ENCODE measurements at places on chromosomes 13 and 19. TPM values are rescaled to one million over a fixed set of nuclear protein-coding genes. Genes with fewer than 3 reads are reported as not detected.

GRCh38 chr13:93927431-93927830 lies 552.1 kb downstream of the DCT start:
- no peak for DNase-seq

GRCh38 chr19:41888926-41889325 lies 5.9 kb downstream of the ARHGEF1 start:
- DNase-seq = no peak

- no peak for DNase-seq
Measured at GRCh38 chr13:105333416-105333815, 1202.0 kb downstream of the EFNB2 start.

GRCh38 chr13:20002787-20003186 lies 44.3 kb downstream of the ZMYM2 start:
- DNase-seq = no peak

- DNase-seq = no peak
Measured at GRCh38 chr13:71659404-71659803, 207.6 kb downstream of the DACH1 start.

DNA sequence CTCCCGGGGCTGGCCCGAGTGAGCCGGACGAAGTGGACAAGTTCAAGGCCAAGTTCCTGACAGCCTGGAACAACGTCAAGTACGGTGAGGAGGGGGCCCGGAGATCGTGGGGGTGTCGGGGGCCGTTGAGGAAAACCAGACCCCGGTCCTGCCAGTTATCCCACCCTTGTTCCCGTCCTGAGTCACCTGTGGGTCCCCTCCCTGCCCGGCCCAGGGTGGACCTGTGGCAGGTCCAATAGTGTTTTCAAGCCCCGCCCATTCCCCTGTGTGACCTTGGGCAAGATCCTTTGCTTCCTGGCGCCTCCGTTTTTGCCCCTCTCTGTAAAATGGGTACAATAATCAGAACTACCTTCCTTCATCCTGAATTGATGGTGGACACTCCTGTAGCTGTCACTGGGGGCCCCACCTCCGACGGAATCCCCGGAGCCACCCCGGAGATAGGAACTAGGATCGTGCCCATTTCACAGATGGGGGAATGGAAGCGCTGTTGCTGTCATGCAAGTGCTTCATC lies 593 bp downstream of the ATG4D start:
- no peak for DNase-seq

DNA sequence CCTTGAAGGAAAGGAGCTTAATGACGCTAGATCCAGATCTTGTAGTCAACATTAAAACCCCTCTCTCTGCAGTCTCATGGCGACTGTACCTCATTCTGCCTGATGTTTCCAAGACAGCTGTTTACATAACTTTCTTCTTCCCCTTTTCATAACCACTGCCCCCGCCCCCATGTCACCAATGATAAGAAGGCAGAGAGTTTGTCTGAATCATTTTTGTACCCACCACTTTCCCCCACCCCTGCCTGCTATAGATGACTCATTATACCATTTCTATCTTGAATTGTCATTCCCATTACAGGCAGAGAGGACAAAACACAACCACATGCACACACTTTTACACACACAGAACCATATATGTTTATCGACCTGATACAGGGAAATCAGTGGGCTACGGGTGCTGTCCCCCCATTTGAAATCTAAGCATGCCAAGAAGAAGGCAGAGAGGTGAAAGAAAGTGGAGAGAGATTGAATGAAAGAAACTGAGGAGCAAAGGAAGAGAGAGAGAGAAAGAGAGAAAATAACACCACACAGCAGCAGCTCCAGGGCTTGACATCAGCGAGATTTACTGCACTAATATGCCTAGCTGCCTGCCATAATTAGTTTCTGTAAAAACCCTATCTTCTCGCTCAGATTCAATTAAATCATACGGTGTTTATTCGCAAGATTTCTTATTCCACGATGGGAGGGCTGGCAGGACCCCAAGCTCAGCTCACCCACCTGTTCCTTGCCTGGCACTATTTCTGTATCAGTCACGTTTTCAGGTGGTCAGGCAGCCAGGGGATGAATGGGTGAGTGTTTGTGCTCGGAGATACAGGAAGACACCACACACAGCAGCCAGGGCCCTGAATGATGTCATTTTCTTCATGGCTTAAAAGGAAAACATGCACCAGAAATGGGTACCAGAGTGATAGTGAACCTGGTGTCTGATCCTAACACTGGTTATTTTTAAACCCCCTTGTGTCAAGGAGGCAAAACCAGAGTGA lies 114.3 kb upstream of the SERP2 start:
- no peak for DNase-seq

- no peak for DNase-seq
Measured at GRCh38 chr13:94620286-94620896, 18.7 kb downstream of the GPR180 start.

GRCh38 chr19:49952479-49952836 lies 8.5 kb downstream of the SIGLEC11 start:
- DNase-seq = no peak

GRCh38 chr13:108361769-108362168 lies 92.3 kb downstream of the TNFSF13B start:
- no peak for DNase-seq

GRCh38 chr13:29513981-29514719 lies 81.3 kb downstream of the SLC7A1 start:
- no peak for DNase-seq

DNA sequence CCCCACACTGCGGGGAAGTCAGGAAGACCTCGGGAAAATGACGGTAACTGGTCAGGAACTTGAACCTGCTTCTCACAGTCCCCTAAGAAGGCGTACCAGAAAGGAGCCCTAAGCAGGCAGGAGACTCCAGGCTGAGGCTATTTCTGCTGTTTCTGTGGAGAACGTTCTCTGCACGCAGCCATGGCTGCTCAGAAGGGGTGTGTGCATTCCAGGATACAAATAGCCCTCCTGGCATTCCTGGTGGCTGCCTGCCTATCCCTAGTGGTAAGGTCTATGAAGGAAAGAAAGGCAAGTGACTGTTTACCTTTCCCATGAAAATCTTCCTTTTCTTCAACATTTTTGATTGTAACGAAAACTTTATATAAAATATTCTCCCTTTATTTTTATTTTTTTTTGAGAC lies 2.5 kb downstream of the SGCG start:
- DNase-seq = peak; percentile 67

- DNase-seq = no peak
Measured at GRCh38 chr13:50760751-50761150, 82.7 kb downstream of the DLEU7 start.

DNA sequence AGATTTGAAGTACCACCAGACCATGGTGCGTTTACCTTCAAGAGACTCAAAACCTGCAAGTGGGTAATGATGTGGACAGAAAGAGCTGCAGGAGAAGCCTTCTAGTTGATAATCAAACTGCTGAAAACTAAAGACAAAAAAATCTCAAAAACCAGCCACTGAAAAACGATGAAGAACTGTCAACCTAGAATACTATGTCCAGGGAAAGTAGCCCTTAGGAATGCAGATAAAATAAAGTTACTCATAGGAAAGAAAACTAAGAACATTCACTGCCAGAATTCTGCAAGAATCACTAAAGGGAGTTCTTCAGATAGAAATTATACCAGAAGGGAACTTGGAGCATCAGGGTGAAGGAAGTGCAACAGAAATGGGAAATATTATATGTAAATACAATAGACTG lies 5.3 kb downstream of the ZNF470 start:
- no peak for DNase-seq

- DNase-seq = no peak
Measured at GRCh38 chr19:5364674-5365073, 24.1 kb upstream of the PTPRS start.

DNA sequence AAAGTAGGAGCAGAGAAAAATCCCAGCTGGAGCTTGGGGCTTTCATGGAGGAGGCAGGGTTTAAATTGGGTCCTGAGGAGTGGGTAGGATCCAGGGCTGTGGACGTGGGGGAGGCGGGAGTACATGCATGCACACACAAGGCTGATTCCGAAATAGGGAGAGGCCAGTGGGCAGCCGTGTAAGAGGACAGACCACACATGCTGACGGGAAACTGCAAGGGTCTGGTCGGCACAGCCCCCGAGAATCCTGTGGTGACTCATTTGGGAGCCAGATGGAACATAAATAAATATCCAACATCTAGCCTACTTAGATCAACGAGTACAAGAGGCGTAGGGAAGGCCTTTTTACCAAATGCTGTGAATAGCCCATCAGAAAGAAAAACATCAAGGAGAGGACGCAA lies 216.3 kb upstream of the ZNF507 start:
- no peak for DNase-seq

DNA sequence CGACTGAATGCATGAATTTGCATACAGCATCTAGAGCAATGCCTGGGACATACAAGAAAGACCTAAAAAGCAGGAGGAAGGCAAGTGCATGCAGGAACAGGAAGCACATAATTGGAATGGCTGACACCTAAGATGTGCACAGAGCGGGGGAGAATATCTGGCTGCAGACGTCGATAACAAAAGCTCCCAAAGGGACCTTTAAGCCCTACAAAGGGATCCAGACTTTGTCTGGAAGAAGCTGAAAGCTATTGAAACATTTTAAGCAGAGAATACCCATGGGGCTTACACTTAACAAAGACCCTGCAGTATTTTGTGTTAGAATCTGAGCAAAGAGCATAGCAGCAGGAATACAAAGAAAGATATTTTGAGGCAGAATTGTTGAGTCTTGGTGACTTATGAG lies 107.4 kb upstream of the CLDN10 start:
- no peak for DNase-seq

DNA sequence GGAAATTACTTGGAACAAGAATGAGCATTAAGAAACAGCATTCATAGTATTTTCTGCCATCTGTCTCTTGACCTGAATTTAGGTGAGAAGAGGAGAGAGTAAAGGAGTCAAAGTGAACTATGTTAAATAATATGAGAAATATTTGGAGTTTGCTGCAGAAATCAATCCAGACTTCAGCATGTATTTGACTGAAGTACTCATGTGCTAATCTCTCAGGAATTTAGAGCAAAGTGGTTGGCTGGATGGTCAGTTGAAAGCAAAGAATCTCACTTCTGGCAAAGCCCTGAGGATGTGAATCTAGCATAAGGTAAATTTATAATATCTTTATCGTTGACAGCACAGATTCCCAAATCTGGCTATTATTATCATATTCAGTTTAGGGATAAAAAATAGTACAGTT lies 394.3 kb downstream of the PCDH17 start:
- no peak for DNase-seq

DNA sequence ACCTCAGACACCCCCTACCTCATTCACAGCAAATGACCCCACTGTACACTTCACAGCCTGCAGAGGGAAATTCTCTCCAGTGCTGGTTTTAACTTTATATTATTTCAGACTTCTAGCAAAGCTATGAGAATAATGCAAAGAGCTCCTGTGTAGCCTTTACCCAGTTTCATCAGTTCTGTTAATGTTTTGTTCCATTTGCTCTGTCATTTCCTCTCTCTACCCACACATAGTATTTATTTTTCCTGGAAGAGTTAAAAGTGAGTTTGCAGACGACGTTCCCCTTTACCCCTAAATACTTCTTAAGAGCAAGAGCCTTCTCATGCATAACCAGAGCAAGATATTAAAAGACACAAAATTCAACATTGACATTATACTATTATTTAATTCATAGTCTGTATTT lies 49.9 kb upstream of the ADGRE1 start:
- DNase-seq = no peak

DNA sequence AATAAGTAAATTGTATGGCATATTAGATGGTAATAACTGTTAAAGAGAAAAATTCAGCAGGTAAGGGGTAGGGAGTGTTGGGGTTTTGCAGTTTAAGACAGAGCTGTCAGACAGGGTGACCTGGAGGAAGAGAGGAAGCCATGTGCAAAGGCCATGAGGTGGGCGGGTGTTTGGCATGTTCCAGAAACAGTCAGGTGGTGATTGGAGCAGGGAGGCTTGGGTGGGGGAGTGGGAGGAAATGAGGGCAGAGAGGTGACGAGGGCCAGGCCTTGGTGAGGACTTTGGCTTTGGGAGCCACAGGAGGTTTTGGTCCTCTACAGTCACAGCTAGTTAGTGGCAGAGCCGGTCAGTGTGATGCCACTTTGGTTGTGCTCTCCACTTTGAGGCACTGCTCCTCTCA lies 20.1 kb downstream of the RYR1 start:
- no peak for DNase-seq

- no peak for DNase-seq
Measured at GRCh38 chr19:57947088-57947418, 453 bp downstream of the ZNF256 start.

DNA sequence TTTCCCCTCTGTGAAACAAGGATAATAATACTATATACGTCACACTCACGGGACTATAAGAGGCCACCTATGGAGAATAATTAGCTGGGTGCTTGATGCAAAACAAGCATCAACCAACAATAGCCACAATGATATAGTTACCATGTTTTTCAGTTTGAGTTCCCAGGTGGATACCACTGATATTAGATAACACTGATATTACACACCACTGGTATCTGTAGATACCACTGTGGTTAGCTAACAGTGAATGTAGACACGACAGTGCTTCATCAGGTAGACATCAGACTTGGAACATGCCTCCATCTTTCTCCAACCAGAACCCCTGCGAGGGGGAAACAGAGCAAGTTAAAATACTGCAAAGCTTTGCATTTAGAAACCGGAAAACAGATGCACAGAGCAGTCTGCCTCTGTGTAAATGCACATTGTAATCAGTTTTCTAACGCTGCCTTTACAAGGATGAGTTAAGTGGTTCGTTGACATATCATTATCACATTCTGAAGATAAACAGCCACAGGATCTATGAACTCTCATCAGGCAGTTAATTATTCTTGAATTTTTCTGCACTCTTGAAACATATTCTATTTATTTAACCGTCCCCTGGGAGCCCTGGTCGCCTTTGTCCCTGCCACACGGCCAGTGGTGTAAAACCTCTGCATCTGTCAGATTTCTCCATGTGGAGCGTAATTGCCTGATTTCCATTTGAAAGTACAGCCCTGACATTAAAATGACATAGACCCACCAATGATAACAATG lies 80.7 kb downstream of the RNASEH2B start:
- no peak for DNase-seq

GRCh38 chr19:6862673-6863078 lies 24.7 kb upstream of the ADGRE1 start:
- peak; percentile 85 for DNase-seq

DNA sequence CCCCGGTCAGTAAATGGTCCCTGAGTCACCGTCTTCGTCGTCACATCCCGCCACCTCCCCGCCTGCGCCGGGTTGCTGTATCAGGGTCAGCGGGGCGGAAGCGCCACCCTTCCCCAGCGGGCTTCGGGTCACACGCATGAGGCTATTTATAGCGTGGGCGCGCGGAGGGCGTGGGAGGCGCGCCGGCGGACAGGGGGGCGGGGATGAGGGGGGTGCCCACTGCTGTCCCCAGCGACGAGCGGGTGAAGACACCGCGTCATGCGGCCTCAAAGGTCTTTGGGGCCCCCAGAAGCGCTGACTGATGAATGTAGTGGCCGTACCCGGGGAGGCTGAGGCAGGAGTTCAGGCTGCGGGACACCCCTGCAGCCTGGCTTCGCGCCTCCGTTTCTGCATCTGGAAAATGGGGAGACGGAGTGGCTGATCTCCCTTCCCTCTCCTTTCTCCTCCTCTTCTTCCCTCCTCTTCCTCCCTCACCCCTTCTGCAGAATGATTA lies 7.9 kb downstream of the UNC13A start:
- DNase-seq = peak; percentile 84

Gene C1QTNF9B
- 4.1 TPM for total RNA-seq

Gene PTPRS
- 39.3 TPM for total RNA-seq

Gene ZNF441
- 4.5 TPM for total RNA-seq

Gene ZNF527
- total RNA-seq = 6.1 TPM

Gene URAD
- not detected for total RNA-seq

Gene OR7A5
- total RNA-seq = not detected

Gene CCDC124
- total RNA-seq = 83.9 TPM

Gene IRGC
- not detected for total RNA-seq

Gene ZNF730
- total RNA-seq = not detected

Gene TRPC4
- 5.6 TPM for total RNA-seq

Gene ZNF611
- 6.9 TPM for total RNA-seq

Gene KLF16
- 9.8 TPM for total RNA-seq

Measured in left ventricle myocardium superior (tissue), 1 donor.